ENCODE measurements at places on chromosomes 4 and X. TPM values are rescaled to one million over a fixed set of nuclear protein-coding genes. Genes with fewer than 3 reads are reported as not detected.

QRFPR gene
- not detected for total RNA-seq

GRCh38 chr4:111499706-111500105 lies 645.5 kb upstream of the FAM241A start:
- no peak for DNase-seq

GRCh38 chrX:138775517-138775916 lies 64.0 kb upstream of the FGF13 start:
- no peak for DNase-seq

- DNase-seq = no peak
Observed at GRCh38 chr4:154471032-154471431, 20.6 kb downstream of the DCHS2 start.

- DNase-seq = no peak
Observed at GRCh38 chr4:80788798-80789197, 241.7 kb upstream of the BMP3 start.

PHOX2B gene
- not detected for total RNA-seq

SULT1B1 gene
- 0.19 TPM for total RNA-seq

- no peak for DNase-seq
Observed at GRCh38 chr4:1793496-1793840, 375 bp downstream of the FGFR3 start.

ARHGAP36 gene
- not detected for total RNA-seq

DNA sequence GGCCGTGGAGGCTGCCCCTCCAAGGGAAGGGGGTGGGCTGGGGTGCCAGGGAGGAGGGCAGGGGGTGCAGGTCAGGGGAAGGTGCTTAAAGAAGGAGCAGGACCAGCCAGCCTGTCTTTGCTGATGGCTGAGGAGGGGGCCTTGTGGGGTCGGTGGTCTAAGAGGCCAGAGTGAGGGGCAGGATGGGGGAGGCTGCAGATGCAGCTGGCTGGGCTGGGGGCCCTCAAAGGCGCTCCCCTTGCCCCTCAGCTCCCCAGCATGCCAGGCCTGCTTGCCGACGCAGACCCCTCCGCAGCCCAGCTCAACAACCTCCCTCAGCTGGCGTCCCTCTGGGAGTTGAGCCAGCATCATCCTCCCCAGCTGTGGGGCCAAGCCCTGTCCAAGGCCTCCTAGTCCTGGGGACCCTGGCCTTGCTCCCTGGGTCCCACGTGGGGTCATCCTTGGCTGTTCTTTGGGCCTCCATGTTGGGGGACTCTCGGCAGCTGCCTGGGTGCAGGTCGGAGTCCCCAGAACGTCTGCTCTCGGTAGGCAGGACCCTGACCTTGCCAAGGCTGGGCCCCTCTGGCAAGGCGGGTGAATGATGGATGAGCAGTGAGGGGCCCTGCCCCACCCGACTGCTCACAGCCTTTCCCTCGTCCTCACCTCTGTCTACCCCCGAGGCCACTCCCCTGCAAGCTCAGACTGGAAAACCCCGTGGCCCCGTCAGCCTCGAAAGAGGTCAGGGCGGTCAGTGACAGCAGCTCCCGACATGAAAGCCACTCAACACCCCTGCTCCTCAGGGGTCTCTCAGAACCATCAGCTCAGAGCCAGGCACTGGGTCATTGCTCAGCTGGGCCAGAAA lies 119.4 kb downstream of the FAM53A start:
- no peak for DNase-seq

SLITRK4 gene
- total RNA-seq = 5.1 TPM

RGN gene
- total RNA-seq = 0.71 TPM

GRCh38 chr4:186770481-186771175 lies 47.0 kb upstream of the FAT1 start:
- DNase-seq = no peak

GRCh38 chr4:120144634-120145033 lies 78.0 kb upstream of the MAD2L1 start:
- no peak for DNase-seq

DNA sequence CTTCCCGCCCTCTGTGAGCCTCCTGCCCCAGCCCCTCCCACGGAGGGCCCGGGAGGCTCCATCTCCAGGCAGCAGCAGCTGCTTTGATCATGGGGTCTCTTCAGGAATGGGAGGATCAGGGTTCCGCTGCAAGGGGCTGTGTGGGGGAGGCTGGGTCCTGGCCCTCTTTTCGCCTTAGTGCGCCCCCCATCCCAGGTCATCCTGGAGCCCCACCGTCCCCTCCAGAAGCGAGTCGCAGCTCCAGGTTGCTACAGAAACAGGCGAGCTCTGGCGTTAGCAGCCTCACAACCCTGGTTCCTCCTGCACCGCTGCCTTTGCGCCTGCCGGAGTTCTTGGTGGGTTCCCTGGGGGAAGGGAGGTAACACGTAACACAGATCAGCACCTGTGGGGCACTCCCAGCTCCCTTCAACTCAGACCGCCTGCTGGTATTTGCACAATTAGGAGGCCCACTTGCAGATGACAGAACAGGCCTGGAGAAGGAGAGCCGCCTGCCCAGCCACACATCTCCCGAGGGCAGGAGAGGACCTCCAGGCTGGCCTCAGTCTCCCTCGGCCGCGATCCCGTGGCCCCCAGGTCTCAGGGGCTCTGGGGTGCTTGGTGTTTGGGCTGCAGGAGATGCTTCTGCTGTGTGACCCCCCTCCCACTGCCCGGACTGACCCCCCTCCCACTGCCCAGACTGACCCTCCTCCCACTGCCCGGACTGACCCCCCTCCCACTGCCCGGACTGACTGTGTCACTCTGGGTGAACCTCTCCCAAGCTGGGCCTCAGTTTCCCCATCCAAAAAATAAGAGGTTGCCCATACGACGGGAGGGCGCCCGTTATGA lies 64.2 kb upstream of the ADRA2C start:
- DNase-seq = no peak

DNA sequence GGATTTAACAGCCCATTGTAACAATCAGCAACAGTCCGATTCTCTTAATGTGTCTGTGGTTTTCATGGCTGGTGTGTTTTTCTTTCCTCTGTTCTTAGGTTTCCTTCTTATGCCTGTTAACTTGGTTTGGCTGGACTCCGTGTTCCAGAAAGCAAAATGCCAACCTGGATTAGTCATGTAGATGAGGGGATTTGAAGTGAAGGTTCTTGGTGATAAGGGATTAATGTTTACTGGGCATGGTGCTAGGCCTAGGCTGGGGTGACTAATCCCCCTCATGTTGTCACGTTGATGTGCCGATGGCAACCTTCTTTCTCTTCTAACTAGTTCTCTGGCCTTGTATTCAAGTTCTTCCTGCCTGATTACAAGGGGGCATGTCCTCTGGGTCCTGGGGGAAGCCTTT lies 85.9 kb downstream of the REPS2 start:
- DNase-seq = no peak

GRCh38 chr4:54525602-54526001 lies 132.2 kb upstream of the KIT start:
- DNase-seq = no peak

DNA sequence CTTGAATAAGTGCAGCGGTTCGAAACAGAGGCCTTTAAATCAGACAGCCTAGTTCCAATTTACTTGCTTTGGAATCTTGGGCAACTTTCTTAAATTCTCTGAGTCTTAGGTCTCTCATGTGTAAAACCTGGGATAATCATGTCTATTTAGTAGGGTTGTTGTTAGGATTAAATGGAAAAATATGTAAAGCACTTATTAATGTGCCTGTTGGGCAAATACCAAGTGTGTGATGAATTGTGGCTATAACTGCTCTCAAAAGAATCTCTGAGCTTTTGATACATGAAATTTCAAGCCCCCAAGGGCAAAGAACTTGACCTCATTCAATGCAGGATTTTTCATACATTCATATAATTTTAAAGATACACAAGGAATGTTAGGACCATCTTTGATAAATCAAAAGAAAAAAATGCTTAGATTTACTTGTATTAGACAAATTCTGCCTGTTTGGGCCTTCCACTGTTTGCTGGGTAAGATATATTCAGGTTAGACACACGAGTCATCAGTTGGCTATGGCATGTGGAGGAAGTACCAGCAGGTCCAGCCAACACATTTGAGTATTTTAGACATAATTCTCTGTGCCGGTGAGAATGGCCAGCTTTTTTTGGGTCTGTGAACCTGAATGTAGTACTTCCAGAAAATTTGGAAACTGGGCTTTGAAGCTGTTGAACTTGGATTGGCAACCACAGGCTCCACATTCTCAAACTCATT lies 241.4 kb upstream of the CNKSR2 start:
- DNase-seq = no peak

DNA sequence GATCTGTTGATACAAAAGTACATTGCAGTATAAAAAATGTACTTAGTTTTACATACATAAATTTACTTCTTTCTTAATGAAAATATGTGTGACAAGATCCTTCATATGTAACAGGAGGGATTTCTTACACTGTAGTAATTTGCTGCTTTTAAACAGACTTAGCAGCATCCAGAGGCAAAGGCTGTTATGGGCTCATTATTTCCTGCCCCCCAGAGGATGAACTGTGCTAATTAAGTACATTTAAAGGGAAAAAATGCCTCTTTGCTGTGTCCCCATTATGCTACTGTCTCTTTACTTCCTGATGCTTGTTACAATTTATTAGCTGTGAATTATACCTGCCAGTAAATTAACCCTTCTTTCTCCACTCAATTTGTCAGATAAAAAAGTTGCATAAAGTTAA lies 47.1 kb downstream of the NDST3 start:
- no peak for DNase-seq

- DNase-seq = no peak
Observed at GRCh38 chr4:7399440-7400234, 35.1 kb downstream of the PSAPL1 start.

PNCK gene
- total RNA-seq = 0.76 TPM

GRCh38 chrX:130704053-130705038 lies 198.7 kb downstream of the ENOX2 start:
- DNase-seq = no peak

CT45A10 gene
- not detected for total RNA-seq

PAPSS1 gene
- total RNA-seq = 58.9 TPM

- DNase-seq = no peak
Observed at GRCh38 chrX:1519022-1519497, 17.9 kb downstream of the P2RY8 start.

DNA sequence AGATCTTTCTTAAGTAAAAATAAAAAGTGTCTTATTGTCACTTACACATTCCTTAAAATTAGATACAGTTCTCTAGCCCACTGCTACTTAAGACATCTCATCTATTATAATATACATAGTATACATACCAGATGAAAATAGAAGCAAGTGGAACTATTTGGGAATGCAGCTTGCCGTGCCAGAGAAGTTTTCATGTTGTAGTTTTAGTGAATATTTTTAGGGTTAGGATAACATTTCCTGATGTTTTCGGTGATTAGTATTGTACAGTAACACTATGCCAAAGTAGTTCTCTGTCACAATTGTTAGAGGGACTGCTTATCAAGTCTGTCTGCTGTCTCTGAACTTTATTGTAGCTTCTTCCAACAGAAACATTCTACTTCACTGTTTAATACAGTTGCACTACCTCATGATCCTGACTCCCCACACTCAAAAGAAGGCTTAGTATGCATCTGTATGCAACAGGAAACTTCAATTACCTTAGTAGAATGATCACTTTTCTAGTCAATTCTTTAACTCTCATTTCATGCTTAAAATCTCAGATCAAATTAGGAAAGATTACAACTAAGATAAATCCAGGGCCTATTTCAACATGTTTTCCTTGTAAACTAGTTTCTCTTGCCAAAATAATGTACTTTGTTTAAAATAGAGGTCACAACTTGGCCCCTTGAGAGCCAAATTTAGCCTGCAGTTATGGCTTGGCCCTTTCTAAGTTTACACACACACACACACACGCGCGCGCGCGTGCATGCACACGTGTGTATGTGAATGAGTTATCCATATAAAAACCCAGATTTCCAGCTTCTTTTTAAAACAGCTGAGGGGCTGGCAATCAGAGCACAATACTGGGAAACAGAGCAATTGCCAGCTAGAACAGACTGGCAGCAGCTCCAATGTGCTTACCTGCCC lies 42.3 kb upstream of the SRPX start:
- no peak for DNase-seq

DNA sequence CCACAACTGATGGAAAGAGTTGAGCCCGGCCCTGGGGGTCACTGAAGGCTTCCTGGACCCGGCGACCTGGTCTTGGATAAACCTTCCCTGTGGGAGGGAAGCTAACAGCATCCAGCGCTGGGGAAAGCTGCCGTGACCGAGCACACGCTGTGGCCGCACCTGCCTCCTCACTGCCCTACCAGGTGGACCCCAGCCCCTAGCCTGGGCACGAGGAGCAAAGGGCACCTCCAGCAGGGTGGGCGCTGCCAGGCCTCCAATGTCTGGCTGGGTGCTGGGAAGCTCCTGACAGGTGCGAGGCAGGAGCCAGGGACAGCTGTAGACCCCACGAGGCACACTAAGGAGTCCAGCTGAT lies 7.9 kb downstream of the TADA2B start:
- DNase-seq = no peak

PARM1 gene
- 13.3 TPM for total RNA-seq

DDX60 gene
- 6.6 TPM for total RNA-seq

ZNF732 gene
- total RNA-seq = 1.7 TPM

- DNase-seq = no peak
Observed at GRCh38 chrX:130887376-130887775, 15.6 kb downstream of the ENOX2 start.

CCNI gene
- total RNA-seq = 194 TPM

PABPC1L2A gene
- not detected for total RNA-seq

TKTL2 gene
- total RNA-seq = not detected

DNA sequence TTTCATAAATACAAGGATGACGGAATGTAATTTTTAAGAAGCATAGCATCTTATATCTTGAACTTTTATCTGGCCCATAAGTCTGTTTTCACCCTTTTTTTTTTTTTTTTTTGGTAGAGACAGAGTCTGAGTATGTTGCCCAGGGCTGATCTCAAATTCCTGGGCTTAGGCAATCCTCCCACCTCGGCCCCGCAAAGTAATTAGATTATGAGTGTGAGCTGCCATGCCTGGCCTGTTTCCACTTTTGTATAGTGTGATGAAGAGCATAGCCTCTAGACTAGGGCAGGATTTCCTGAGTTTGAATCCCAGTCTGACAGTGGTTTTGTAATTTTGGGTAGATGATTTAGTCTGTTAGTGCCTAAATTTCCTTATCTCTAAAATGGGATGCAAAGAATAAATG lies 11.0 kb downstream of the STIM2 start:
- DNase-seq = no peak

GRCh38 chr4:118112117-118113046 lies 78.1 kb downstream of the NDST3 start:
- no peak for DNase-seq

DNA sequence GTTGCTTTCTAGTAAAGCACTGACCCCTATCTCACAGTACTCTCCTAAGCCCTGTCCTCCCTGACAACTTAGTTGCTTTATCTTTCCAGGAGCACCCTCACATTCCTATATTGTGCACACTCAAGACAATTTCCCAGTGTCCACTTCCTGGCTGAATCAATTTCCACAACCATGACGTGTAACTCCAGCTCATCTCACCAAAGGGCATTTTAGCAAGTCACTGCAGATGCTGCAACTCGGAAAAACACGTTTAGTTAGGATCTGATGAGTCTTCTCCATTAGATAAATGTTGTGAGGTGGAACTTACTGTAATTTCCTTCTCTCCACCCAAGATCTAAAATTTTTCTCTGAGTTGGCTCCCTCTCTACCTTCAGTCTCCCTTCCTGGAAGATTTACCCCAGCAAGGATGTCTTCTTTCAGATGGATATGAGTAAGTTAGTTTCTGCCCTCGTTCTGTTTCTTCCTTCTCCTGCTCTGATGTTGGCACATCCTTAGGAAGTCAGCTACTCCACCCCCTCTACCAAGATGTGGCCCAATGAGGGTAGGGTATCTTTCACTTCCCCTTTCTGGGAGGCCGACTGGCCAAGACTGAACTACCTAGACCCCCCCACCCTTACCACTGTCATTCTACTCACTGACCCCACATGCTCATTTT lies 28.8 kb upstream of the IL13RA1 start:
- no peak for DNase-seq
